ENCODE measurements at places on chromosomes 4 and X.

DNA sequence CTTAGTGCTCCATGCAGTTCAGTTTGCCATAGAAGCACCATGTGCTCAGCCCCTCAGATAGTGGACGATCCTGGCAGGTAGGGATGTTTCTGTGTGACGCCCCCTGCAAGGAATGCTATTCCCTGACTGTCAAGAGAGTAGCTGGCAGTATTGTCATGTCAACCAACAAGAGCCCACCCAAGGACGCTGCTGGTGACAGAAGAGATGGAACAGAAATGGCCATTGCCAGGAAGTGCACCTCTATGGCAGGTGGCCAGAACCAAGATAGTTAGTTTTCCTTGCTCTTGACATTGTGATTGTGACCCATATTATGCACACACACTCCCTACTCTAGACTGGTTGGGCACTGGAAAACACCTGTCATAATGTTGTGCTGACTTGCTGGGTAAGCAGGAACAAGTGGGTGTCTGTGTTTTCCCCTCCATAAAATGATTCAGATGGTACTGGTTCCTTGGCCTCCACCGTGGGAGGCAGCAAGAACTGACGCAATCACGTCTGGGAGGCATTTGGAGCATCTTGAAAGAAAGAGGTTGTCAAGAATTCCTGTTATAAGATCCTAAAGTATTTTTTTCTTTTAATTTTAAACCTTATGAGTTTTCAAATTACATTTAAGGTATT, 507.9 kb downstream of the MID1IP1 start:
- DNase-seq, result peak; percentile 19

GRCh38 chr4:142811034-142811433, 35.1 kb downstream of the INPP4B start:
- no peak for DNase-seq

GRCh38 chr4:66911880-66912279, 633.4 kb downstream of the CENPC start:
- peak; percentile 87 for DNase-seq

- no peak for DNase-seq
Measured at GRCh38 chr4:21447301-21448054, 501.1 kb downstream of the KCNIP4 start.

DNA sequence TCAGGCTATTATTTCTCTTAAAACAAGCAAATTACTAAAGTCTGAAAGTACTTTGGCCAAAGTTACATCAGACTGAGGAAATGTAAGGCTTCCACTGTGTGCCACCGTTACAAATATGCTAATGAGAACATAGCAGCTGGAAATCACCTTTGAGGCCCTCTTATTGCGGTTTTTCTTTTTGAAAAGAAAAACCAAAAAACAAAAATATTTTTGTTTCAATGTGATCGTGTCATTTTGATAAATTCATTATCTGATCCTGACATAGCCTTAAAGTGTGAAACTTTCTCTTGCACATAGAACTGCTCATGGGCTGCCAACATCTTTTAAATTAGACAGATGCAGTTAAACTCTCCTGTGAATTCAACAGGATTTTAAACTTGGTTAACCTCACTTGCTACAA, 2.8 kb upstream of the TIFA start:
- no peak for DNase-seq

GRCh38 chr4:153481478-153481877, 15.3 kb downstream of the TMEM131L start:
- DNase-seq, result no peak

All from astrocyte of the spinal cord (primary cell).